ENCODE measurements at places on chromosomes 5 and 9.

DNA sequence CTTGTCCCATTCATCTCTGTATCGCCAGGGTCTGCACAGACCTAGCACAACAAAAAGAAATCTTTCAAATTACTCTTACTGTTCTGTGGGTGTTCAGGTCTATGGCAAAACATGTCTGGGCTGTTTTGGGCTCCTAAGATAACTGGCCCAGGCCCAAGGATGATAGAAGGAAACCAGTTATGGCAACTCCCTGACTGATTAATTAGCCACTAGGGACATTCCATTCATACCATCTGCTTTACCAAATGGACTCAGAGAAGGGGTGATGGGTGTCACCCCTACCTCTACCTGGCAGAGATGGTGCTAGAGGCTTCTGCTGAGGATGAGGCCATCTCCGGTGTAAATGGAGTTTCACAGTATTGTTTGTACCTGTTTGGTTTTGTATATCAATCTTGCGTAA is 1.9 kb downstream of the SLC31A2 start:
- DNase-seq: no peak

- DNase-seq: peak; percentile 31
Measured at GRCh38 chr9:120715389-120715924, 1.2 kb upstream of the MEGF9 start.

GRCh38 chr5:6111131-6111530 is 267.2 kb downstream of the MED10 start:
- DNase-seq: no peak

DNA sequence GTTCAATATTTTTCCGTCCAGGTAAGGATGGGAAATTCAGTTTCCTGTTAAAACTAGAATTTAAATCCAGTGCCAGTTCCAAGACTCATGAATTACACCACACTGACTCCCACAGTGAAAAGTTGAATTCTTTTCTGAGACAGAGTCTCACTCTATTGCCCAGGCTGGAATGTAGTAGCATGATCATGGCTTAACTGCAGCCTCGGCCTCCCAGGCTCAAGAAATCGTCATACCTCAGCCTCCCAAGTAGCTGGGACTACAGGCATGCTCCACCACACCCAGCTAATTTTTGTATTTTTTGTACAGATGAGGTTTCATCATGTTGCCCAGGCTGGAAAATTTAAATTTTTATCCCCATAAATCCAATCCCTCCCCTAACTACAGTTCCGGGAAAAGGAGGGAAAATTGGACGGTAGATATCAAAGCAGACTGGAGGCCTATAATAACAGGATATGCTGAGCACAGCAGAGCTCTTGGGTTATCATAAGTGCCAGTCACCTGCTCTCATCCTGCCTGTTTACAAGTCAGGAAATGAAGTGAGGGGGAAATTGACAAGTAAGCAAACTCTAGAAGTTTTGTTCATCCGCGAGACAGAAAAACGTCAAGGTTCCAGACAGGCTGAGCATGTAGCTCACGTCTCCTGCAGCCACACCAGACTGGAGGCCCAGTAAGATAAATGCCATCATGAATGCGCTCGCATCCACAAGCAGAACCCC is 105.7 kb downstream of the UGCG start:
- DNase-seq: no peak

- DNase-seq: no peak
Measured at GRCh38 chr5:150765011-150765798, 6.4 kb upstream of the DCTN4 start.

DNA sequence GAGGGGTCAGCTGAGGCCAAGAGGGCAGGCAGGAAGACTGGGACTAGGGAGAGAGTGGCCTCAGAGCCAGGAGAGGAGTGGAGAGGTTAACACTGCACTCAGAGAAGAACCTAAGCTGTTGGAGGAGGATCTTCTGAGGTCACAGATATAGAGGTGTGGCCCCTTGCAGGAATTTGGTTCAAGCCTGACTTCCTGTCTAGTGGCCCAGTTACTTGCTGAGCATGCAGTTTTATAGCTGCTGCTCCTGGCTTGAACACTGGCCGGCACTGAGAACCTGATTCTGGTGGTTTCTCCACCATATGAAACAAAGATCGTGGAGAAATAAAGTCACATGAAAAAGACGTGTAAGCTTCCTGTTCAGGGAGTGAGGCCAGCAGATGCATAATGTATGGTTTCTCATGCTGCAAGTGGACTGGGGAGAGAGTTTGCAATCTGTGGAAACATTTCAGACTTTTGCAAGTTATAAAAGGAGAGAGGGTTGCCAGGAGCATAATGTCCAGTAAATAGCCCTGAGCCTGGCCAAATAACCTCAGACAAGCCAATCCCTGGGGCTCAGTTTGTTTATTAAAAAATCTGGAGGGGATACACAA is 82.6 kb downstream of the GALNT10 start:
- DNase-seq: peak; percentile 56

DNA sequence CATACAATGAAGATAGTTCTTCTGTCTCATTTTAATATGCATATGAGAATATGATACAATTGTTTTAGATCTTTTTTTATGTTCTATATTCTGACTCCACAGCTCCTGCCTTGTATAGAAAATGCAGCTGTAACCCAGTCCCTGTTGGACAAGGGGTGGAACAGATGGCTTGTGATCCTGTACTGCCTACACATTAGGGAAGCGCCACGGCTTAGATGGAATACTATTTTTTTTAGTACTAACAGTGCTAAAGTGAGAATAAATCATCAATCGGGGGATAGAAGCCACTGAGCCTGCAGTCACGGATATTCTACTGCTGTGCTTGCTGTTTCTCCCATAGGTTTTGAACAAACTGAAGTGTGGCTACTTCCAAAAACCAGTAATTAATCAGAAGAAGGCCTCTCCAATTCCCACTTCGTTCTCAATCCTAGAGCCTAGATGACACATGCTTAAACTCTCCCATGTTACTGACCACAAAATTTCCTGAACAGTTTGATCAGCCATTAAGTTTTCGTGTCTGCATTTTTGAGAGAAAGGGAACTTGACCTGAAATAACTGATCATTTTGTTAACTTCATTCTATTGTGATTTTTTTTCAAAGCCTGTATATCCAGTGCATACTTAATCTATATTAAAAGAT is 150.3 kb downstream of the CDH18 start:
- no peak for DNase-seq

DNA sequence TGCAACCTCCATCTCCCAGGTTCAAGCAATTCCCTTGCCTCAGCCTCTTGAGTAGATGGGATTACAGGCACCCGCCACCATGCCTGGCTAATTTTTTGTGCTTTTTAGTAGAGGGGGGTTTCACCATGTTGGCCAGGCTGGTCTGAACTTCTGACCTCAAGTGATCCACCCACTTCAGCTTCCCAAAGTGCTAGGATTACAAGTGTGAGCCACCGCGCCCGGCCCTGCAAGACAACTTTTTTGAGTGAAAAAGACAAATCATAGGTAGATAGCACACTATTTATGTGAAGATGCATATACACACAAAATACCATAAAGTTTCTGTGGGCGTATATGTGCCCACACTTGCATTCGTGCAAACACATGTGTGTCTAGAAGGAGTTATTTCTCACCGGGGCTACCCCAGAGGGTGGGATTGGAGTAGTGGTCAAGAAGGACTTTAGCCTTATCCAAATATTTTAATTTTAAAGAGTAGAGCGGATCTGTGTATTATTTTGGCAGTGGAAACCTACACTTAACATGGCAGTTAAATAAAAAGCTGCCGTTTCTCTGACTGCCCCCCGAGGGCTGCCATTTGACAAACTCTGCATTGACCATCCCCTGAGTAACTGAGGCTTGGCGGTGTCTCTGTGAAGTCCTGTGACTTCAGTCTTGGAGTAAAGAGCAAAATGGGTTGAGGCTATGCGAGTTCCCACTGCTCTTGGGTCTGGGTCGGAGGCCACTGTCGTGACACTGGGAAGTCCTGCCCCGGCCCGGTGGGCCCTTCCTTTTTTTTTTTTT is 93.4 kb upstream of the PTCH1 start:
- no peak for DNase-seq

GRCh38 chr5:137303509-137303908 is 195.6 kb downstream of the SPOCK1 start:
- no peak for DNase-seq

DNA sequence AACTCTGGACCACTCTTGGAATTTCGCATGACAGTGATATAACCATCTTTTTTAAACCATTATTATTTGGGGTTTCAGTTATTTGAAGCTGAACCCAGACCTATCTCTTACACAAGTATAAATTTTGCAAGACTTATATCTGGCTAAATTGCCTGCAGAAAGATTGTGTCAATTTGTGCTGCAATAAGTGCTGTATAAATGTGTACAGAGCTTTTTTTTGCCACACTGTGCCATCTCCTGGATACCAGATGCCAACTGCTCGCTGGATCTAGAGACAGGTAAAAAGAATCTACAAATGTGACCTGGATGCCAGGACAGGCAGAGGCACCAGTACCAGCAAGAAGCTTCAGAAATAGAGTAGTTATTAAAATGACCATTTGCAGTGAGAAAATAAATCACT is 25.9 kb upstream of the TTC39B start:
- DNase-seq: no peak

DNA sequence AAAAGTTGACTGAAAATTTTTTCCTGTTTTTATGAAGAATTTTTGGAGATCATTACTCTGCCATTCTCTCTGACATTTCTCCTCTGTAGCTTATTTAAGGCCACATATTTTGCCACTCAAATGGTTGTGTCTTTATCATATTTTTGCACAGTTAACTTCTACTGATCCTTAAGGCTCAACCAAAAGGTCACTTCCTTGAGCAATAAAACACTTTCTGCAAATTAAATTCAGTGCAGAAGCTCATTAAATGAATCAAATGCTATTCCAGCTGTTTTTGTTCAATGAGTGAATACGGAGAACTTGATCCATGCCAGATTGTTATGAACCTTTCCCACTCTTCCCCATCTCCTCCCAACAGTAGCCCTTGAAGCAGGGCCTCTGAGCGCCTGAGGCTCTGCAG is 93.8 kb upstream of the EPB41L4A start:
- no peak for DNase-seq

DNA sequence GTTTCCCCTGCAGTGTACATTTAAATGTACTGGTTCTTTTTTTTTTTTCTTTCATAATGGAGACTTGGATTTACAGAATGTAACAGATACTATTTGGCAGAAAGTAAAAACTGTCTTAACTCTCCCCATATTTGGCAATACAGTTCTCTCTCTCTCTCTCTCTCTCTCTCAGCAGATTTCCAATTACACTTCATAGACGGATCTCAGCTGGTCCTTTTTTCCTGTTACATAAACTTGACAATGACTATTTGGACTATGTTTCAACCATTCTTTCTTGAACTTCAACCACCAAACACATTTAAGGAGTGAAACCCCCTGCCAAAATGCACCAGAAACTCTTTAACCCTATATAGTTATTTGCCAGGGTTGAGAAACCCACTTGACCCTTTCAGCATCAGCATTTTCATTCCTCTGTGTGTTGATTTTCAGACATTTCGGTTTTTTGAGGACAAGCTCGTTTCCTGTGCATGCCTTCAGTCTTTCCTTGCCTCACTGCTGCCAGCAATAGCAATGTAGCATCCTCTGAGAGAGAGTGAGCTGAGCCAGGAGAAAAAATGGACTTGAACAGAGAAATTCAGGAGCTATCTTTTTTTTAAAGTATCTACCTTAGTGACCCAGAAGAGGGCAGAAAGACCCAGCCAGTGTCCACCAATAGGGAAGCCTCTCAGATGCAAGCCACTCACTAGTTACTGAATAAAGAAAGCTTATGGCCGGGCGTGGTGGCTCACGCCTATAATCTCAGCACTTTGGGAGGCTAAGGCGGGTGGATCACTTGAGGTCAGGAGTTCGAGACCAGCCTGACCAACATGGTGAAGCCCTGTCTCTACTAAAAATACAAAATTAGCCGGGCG is 26.0 kb upstream of the GNA14 start:
- DNase-seq: no peak

- DNase-seq: no peak
Measured at GRCh38 chr5:127517110-127517479, 345 bp upstream of the PRRC1 start.

DNA sequence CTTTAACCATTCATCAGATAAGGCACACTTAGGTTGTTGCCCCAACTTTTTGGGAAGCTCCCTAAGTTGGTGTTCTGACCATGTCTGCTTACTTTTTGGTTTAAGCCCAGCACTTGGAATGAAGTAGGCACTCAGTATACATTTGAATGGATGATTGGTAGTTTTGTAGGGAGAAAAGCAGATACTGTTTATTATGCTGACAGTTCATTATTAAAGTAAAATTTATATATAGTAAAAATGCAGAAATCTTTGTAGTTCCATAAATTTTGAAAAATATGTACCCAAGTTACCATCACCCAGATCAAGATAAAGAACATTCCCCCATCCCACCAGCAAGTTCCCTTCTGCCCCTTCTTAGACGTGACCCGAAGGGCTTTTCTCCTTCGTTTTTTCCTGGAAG is 35.4 kb downstream of the PRKACG start:
- no peak for DNase-seq

DNA sequence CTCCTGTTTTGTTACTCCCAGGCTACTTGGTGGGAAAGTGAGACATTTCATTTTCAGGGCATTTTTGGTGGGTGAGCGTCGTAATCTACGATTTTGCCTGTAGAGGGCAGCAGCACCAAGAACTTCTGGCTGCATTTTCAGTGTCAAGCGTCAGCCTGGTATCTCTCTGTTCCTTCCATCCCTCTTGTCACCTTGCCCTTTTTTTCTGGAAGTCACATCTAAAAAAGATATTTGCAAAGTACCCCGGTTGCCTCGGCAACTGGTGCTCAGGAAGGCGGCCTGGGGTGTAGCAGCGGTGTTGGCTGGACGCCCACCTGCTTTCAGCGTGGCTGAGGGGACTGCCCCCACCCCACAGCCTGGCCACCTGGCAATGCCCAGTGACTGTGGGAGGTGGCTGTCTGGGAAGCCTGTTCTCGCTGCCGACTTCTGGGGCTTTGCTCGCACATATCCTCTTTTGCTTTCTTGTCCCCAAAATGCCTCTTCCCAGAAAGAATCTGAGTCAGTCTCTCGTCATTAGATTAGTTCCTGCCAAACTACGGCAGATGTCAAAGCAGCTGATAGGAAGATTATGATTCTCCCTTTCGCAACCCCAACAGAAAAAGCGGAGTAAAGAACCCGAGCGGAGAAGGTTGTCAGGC is 84.5 kb downstream of the ACER2 start:
- DNase-seq: peak; percentile 55

DNA sequence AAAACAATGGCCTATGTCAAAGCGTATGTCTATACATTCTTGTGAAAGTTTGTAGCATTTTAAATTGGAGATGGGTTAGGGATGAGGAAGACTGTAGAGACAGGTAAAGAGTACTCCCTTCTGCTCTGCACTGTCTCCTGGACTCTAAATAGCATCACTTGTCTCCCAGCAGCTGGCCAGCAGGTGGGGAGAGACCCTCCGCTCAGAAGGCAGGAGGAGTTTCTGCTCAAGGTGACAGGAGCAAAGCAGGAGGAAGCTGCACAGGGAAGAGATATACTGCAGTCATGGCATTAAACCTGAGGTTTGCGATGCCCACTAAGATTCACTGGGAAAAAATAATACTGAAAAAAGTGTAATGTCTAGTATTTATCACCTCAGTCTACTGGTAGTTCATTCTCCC is 10.7 kb upstream of the ASTN2 start:
- DNase-seq: no peak

GRCh38 chr9:113461285-113461684 is 2.2 kb upstream of the RGS3 start:
- no peak for DNase-seq

- DNase-seq: peak; percentile 99
Measured at GRCh38 chr9:124222918-124223720, 34.6 kb upstream of the NEK6 start.

Data from small intestine (tissue), 16 donors.